HAP-1 (cell line): ENCODE measurements at places on chromosomes 4 and X.

DNA sequence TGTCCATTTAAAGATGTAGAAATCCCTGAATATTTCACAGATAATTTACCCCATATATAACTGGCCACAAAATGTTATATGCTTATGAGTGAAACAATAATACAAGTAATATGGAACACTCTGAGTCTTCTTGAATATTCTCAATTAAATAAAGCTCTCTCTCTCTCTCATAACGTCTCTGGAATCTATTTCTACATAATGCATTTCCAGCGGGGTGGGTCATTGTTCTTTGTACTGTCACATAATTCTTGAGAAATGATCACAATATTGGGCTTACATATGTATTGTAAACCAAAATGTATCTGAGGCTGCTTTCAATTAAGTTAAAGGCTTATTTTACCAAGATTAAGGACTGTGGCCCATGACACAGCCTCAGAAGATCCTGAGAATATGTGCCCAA is 596.3 kb downstream of the FAT4 start:
- DNase-seq = no peak

DNA sequence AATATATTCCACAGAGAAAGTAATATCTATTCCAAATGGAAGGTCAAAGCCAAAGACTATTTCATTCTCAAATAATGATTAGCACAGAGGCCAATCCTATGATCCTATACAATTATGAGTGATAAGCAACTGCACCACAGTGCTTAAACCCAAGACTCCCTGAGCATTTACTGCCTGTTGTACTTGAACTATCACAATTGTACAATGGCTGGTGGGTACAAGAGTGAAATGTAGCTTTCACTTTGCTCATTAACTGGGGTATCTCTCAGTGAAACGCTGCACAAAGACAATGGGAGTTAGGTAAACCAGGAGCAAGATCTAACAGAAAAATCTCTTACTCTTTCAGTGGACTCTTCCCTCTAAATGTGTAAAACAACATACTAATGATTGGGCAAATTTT is 24.3 kb downstream of the ABCG2 start:
- no peak for DNase-seq

GRCh38 chr4:174828845-174829701 is at the start of gene GLRA3:
Gene GLRA3 (minus strand): TSS chr4:174829247. CDS start chr4:174828811, 436 bp downstream.
- DNase-seq = peak; percentile 46

DNA sequence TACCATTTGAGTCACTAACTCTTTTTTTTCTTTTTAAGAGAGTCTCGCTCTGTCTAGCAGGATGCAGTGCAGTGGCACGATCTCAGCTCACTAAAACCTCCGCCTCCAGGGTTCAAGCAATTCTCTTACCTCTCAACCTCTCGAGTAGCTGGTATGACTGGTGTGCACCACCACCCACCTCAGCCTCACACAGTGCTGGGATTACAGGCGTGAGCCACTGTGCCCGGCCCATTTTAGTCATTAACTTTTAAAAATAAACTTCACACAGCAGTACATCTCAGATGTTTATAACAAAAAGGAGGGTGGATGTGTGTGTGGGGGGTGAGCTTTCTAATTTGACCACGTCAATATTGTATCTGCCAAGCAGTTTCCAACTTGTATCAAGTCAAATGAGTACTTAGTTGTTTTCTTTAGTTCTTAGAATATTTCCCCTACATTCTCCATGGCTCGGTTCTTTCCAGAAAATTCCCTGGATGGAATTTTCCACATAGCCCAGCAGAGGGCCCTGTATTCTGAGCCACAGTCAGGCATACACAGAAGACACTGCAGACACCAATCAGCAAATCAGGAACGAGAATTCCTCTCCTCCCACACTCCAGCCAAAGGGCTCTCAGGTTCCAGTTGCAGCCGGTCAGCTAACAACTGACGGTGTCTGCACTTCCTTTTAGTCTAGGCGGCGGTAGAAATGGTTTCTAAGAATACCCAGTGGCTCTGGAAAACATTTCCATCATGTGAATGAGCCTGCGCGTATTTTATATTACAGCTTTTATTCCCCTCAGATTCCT is 20.1 kb upstream of the ARAF start:
- DNase-seq = peak; percentile 90

GRCh38 chr4:71584585-71584984 is 199.3 kb downstream of the GC start:
- DNase-seq = no peak

DNA sequence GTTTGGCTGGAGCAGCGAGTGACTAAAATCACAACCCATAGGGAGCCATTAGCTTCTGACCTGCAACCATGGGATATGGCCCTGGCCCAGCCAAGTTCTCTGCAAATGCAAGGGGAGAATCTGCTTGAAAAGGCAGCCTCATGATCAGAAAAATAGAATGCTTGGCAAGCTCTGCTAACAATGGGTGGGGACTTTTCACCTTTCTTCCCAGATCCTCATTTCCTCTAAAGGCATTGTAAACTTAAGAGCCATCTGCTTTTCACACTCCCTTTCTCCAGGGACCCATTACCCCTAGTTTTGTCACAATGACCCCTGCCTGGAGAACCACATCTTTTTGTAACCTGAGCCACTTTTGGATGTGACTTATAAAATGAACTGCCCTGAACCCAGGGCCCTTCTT is 104.3 kb downstream of the PARM1 start:
- DNase-seq = no peak

DNA sequence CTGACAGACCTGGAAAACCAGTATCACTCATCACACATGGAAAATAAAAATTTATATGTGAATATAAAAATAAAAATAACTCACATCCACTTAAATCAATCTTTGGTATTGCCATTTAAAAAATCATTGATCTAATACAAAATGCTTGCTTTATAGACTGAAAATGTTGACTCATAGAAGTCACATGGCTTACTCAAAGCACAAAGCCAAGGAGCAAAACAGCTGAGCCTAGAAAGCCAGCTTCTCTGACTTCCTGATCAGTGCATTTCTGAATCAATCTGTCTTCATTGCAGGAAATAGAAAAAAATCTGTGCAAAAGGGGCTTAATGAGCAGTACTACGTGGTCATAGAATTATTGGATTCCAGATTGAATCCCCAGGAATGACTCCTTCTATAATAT is 176.9 kb upstream of the HS3ST1 start:
- DNase-seq = no peak

DNA sequence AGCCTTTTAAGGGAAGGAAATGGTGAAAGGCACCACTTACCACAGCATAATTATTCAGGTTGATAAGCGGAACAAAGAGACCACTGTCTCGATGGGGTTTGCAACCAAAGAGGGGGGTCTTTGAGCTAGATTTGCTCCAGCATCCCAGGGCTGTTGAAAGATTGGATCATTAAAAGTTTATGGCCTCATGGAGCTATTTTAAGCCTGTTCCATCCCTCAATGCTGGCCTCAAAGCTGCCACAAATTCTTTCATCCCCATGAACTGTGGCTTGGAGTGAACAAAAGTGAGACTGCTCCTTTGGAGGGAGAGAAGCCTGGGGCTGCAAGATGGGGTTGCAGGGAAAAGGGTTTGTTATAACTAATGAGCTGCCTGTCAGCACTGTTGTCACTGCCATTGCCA is 209.8 kb downstream of the RTL9 start:
- DNase-seq = no peak

GRCh38 chr4:122746485-122746965 is 14.0 kb downstream of the BBS12 start:
- DNase-seq = no peak

GRCh38 chr4:114606245-114606644 is 7.6 kb downstream of the UGT8 start:
- no peak for DNase-seq

DNA sequence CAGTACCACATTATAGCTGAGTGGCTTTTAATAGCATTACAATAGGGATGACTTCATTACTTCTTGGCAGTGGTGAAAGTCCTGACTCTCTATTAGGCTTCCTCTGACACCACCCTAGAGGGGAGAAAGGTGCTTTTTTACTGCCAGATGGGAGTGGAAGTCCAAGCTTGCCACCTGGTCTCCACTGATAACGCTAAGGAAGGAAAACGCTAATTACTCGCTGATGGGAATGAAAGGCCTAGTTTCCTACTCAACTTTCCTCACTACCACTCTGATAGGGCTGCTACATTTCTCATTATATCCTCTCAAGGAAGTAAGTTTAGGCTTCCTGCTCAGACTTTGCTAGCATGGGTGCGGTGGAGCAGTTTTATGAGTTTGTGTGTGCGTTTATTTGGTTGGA is 62.3 kb upstream of the PAGE3 start:
- DNase-seq = no peak

GRCh38 chr4:2741626-2742025 is 14.5 kb downstream of the TNIP2 start:
- DNase-seq = no peak

- no peak for DNase-seq
These were observed 399.9 kb upstream of the CNKSR2 start for GRCh38 chrX:20974326-20974725.

GRCh38 chr4:42906891-42907759 is 14.6 kb downstream of the GRXCR1 start:
- no peak for DNase-seq

GRCh38 chr4:173280998-173281397 is 53.2 kb downstream of the HMGB2 start:
- no peak for DNase-seq
